ENCODE measurements at places on chromosomes 1 and 21.
A peak's percentile ranks its signal among the peaks of the same experiment; 100 is the strongest.

DNA sequence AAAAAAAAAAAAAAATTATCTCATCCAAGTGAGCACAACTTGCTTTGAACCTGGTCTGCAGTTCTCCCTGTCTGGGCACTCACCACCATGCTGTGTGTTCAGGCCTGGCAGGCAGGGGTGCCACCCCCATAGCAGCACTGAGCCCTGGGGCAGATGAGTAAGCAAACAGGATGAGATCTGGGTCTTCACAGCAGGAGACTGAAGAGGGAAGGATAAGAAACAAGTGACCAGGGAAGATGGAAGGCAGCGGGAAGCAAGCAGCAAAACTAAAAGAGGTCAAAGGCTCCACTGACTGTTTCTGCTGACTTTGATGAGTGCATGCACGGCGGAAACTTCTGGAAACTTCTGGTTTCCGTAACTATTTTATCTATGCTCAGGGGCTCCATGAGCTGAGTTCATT, 133.5 kb upstream of the SOD1 start:
- no peak for DNase-seq

GRCh38 chr1:44881011-44881632, 38.1 kb upstream of the PTCH2 start:
- peak; percentile 48 for DNase-seq

- no peak for DNase-seq
Observed at GRCh38 chr1:187033693-187034390, 205.1 kb downstream of the PLA2G4A start.

GRCh38 chr1:40736085-40736531, 44.6 kb downstream of the NFYC start:
- DNase-seq: peak; percentile 85

GRCh38 chr21:39325458-39325857, 12.0 kb upstream of the BRWD1 start:
- no peak for DNase-seq

DNA sequence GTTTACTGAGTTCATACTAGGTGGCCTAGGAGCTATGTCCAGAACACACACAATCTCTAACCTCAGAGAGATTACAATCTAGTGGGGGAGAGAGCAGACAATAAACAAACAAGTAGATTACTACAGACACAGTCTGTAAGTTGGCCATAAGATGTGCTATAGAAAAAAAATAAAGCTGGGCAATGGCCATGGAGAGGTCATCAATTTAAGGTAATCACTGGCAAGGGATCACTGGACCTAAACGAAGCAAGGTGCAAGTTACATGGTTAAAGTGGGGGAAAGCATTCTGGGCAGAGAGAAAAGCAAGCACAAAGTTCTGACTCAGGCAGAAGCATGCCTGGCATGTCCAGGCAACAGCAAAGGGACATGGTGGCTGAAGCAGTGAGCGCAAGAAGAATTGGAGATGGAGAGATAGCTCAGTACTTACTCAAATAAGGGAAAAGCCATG, 147.0 kb downstream of the RERE start:
- DNase-seq: no peak

GRCh38 chr1:206676499-206676898, 8.2 kb upstream of the MAPKAPK2 start:
- no peak for DNase-seq

GRCh38 chr1:40017951-40018575, 22.5 kb upstream of the CAP1 start:
- DNase-seq: no peak

DNA sequence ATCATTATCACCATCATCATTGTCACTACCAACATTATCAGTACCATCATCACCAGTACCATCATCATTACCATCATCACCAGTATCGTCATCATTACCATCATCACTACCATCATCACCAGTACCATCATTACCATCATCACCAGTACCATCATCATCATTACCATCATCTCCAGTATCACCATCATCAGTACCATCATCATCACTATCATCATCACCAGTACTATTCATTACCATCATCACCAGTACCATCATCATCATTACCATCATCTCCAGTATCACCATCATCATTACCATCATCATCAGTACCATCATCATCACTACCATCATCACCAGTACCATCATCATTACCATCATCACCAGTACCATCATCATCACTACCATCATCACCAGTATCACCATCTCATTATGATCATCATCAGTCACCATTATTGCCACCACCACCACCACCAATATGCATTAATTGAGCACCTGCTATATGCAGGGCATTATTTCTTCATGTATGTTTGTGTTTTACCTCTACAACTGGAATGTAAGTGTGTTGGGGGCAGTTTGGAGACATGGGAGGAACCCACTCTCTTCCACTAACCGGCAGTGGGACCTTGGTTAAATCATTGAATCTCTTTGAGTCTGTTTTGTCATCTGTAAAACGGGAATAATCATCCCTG, 7.0 kb downstream of the ZBTB8B start:
- no peak for DNase-seq

DNA sequence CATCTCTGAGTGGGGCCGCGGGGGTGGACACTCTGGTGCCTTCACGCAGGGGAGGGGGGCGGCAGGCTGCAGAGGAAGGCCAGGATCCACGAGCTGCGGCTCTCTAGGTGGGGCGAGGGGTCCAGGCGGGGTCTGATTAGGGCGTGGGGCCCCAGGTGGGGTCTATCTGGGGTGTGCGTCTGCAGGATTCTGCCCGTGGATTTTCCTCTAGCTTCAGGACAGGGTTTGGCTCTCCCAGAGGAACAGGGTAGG, 6.3 kb downstream of the JMJD4 start:
- DNase-seq: no peak

- no peak for DNase-seq
Observed at GRCh38 chr1:205563927-205564441, 59.5 kb downstream of the CDK18 start.

DNA sequence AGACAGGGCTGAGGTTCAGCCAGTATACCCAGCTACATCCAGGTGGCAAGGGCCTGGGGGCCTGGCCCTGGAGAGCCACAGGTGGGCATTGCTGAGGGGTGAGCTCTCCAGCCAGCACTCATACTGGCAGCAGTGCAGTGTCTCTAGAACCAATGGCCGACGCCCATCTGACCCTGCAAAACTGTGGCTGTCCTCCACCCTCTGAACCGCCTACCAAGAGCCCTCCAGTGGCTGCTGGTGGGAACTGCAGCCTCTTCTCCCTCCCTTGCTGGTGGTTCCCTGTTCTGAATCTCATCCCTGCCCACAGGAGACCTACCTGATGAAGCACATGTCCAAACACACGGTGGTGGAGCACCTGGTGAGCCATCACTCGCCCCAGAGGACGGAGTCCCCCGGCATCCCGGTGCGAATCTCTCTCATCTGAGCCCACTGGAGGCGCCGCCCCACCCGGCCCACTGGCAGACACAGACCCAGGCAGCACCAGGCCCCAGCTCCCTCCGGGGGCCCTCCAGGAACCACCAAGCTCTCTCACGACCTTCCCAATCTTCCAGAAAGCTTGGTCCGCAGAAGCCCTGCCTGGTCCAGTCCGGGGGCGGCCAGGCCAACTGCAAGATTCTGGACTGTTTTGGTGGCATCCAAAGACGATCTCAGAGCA, 22.1 kb downstream of the A3GALT2 start:
- peak; percentile 71 for DNase-seq

DNA sequence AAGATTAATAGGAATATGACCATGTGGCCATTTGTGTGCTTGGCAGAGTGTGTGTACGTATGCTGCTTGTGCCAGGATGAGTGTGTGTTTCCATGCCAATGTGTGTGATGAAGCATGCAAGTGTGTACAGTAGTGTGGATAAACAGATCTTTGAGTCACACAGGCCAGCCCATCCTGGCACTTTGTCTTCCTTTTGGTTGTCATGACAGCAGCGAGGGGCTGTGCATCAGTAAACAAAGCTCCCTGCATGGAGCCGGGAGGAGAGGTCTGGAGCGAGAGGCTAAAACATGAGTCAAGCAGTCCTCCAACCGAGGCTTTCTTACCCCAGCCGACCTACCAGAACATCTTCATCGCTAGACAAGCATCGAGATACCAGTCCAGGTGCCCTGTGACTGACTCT, 221.2 kb downstream of the CACNA1E start:
- no peak for DNase-seq

DNA sequence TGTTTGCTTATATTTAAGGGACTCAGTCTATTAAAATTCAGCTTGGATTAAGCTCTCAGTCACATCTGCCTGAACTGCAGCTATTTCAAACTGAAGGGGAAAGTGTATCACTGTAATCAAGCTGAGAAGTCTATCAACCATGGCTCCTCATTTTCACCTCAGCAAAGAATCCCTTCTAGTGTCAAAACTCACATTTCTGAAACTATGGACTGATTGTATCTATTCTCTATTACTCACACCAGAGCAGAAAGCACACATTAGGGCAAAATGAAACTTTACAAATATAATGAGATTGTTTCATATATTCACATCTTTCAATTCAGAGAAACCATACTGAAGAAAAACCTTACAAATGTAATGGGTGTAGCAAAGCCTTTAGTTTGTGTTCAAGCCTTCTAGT, 14.6 kb upstream of the C1orf146 start:
- DNase-seq: no peak

- DNase-seq: no peak
Observed at GRCh38 chr1:20356850-20357459, 66.3 kb downstream of the VWA5B1 start.

- DNase-seq: no peak
Observed at GRCh38 chr1:27469334-27469733, 20.6 kb downstream of the WASF2 start.
